ENCODE measurements at places on chromosomes 11 and 22.

- no peak for DNase-seq
These were observed 41.8 kb downstream of the MMP20 start for GRCh38 chr11:102583141-102583873.

GRCh38 chr11:102955624-102956023, at the start of gene MMP13:
MMP13 (minus strand) TSS chr11:102955732; CDS start chr11:102955705, 27 bp downstream.
- DNase-seq, result no peak

- DNase-seq, result no peak
These were observed 346.6 kb upstream of the CCDC179 start for GRCh38 chr11:23206741-23207336.

- DNase-seq, result no peak
These were observed 116.9 kb upstream of the SNX19 start for GRCh38 chr11:131033151-131033651.

GRCh38 chr11:106988151-106989077, 29.9 kb downstream of the GUCY1A2 start:
- no peak for DNase-seq

GRCh38 chr11:115929618-115930129, 425.5 kb upstream of the CADM1 start:
- no peak for DNase-seq

DNA sequence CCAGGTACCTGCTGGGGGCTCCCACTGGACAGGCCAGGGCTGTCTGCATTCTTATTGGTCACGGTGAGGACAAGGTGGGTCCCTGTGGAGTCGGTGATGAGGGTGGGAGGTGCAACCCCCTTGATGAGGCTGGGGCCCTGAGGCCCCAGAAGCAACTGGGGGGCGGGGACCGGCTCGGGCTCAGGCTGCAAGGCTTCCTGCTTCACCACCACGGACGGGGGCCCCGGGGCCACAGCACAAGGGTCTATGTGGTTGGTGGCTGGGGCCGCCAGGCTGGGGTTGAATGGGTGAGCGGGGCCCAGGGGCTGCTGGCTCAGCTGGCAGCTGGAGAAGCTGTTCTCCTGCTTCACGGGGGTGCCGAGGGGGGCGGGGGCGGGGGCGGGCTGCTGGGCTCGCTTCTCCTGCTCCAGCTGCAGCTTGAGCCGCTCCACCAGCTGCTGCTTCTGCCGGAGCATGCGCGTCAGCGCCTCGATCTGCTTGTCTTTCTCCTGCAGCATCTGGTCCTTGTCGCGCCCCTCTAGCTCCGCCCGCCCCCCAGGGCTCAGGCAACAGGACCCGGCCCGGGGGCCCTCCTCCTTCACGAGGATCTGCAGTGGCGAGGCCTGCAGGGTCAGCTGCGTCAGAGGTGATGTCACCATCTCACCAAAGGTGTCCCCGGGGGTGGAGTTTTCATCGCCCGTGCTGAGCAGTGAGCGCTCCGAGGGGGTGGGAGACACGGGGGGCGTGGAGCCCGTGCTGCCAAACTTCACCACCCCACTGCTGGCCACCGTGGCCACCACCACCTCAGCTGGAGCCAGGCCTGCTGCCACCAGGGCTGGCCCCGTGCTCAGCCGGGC, 48.2 kb downstream of the SGSM3 start:
- DNase-seq, result no peak

- no peak for DNase-seq
These were observed 27.9 kb downstream of the TCIRG1 start for GRCh38 chr11:68066742-68067141.
